ENCODE measurements at places on chromosomes 1 and 21.

GRCh38 chr1:27891196-27891889, 19.0 kb downstream of the THEMIS2 start:
- no peak for DNase-seq

- DNase-seq = no peak
These were observed 595 bp upstream of the ZNHIT6 start for GRCh38 chr1:85708829-85709227.

DNA sequence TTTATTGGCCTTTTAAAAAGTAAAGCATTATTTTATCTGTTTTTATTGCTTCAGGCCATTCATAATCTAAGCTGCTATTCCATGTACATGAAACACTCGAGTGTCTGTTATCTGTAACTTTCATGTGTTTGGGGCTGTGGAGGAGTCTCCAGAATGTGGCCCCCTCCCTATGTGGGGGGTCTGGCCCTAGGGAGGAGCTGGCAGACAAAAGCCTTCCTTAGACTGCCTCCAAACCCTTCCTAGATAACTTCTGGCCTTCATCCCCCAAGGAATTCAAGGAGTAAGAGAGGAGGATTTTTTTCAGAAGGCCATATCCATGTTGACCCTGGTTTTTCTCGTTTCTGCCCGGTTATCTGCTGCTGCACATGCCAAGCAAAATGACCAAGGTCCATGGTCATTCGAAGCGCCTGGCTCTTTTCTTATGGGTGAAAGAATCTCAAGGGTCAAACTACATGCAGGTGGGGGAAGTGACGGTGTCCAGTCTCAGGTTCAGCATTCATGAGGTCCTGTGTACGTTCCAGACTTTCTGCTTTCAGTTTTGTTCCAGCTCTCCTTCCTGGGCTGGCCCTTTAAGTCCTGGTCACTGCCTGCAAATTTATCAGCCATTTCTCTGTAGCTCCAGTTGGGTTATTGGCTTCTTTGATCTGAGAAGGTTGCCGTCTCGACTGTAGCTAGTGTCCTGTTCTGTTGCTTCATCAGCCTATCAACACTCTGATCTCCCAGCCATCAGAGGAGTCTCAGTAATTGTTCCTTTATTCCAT, 8.3 kb downstream of the TENT5C start:
- DNase-seq = peak; percentile 43

- DNase-seq = no peak
These were observed 720.2 kb downstream of the LTN1 start for GRCh38 chr21:28272272-28272992.

DNA sequence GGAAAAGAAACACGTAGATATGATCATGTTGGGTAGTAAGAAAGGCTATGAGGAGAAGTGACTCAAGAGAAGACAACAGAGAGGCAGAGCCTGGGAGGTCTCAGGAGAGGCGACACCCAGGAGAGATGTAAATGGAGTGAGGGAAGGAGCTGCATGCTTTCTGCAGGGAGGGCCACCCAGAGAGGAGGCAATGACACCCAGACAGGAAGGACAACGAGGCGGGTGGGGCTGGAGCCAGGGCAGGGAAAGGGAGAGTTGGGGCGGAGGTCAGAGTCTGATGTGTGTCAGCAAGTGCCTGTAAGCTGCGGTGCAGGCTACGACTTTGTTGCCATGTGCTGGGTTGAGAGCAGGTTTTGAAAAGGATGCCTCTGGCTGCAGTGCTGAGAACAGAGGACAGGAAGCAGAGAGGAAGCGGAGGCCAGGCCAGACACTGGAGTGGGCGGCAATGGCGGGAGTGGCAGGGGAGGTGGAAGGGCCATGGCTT, 31.3 kb downstream of the SLC1A7 start:
- no peak for DNase-seq

DNA sequence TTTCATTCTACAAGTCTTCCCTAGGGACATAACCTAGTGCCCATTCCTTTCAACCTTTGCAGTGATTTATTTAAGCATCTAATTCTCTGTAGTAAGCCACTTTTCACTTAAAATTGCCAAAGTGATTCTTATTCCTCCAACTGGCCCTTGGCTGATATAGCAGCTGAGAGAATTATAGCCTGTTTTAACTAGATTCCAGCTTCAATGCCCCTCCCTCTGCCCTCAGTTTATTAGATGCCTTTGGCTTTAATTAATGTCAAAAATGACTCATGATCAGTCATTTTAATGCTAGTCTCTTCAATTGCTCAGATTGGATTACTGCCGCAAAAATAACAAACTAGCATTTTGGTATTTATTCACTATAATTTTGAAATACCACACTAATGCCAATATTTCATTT, 145.4 kb upstream of the KCTD3 start:
- DNase-seq = no peak

DNA sequence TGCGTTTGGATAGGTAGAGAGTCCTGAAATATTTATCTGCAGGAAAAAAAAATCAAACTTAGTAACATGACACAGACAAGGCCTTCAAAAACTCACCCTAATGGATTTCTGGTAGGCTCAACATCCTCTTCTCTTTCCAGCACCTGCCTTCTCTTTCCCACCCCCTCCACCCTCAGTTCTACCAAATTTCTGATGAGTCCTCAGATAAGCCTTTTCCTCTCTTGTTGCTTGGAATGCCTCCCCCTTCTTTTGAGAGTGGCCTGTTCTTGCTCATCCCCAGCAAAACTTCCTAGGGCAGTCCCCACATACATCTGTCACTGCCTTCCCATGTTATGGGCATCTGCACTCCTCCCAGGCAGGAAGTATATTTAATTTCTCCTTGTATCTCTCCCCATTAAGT, 7.6 kb upstream of the LBR start:
- no peak for DNase-seq

- no peak for DNase-seq
These were observed 111.5 kb downstream of the ENAH start for GRCh38 chr1:225541383-225541782.

DNA sequence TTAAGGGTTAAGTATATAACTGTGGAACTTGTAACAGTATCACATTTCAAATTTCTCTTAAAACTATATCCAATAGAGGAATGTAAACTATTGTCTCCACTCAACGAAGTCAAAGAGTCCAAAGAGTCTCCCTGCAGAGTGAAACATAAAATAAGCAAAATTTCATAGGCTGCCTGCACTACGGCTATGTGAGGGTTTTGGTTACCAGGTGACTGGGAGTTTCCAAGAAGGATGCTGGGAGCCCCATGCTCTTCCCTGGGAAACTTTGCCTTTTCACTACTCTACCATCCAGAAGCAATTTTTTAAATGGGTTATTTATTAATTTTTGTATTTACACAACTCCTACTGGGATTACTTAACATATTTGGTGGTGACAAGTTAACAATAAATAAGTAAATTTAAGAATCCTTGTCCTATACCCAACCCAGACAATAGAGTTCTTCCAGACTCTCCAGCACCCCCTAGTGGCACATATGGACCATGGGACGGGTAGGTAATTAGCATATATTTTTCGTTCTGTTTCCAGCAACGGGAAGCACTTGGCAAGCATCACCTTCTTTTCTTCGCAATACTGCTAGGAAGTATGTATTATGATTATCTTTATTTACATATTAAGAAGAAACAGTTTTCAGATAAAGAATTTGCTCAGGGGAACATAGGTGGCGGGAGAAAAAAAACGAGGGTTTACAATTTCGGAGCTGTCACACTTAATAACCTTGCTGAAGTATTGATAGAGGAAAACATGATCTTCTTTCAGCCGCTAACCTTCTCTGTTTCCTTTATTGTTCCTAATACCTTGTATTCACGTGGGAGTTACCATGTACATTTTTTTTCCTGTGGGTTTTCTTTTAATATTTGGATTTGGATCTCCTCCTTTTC, 3.5 kb downstream of the FMO2 start:
- DNase-seq = peak; percentile 57

- no peak for DNase-seq
These were observed 63.6 kb downstream of the NIBAN1 start for GRCh38 chr1:184910691-184911091.

- DNase-seq = no peak
These were observed 1.3 kb upstream of the CHI3L1 start for GRCh38 chr1:203187689-203188264.

GRCh38 chr1:153395776-153396175, 4.9 kb upstream of the S100A8 start:
- DNase-seq = no peak

DNA sequence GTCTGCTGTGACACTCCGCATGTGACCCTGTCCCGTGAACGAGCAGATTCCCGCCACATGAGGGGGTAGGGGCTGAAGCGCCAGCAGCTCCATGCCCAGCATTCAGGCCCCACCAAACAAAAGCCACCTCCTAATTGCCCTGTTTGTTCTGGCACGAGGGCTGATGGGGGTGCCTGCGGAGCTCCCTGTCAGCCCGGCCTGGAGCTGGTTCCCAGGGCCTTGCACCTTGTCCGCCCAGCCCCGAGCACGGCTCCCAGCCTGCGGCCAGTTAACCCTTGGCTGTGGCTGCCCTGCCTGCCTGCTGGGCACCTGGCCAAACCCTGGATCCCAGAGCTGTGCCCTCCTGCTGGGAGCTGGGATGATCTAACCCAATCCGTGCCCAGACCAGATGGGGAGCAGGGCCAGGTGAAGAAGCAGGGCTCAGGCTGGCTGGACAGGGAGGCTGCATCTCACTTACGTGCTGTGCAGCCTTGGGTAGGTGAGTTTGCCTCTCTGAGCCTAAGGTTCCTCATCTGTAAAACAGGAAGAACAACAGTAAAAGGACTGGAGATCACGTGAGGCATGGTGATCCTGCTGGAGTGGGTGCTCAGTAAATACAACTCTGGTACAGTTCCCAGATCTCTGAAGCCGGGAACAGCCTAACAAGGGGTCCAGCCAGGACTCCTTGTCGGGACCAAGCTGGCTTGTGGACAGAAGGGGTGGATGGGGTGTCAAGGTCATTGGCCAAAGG, 110.9 kb upstream of the IFFO2 start:
- peak; percentile 94 for DNase-seq

GRCh38 chr1:242057745-242058115, 58.8 kb upstream of the MAP1LC3C start:
- DNase-seq = no peak

DNA sequence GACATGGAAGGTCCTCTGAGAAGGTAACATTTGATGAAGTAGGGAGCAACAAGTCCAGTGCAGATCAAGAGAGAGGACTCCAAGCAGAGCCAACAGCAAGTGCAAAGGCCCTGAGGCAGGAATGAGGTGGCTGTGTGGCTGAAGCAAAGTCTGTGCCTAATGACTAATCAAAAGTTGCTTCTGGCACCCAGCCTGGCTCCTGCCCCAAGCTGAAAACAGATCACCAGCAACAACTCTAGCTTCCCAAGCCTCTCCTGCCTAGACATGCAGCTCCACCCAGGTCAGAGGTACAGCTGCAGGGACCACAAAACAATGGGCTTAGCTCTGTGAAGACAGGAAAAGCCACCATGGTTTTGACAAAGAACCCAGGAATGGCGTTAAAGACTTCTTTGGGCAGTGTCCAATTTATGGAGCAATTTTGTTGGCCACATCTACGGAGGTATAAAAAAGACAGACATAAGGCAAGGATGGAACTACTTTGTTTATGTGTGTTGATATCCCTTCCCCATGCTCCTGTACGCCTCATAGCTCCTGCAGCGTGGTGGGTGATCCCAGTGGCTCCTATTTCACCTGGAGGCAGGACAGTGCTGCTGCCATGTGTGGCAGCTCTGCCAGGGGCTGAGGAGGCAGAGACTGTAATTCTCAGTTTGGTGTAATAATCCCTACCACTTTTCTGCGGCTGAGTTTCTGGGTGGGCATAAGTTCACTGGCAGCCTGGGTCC, 26.4 kb upstream of the IGSF3 start:
- no peak for DNase-seq

- no peak for DNase-seq
These were observed 13.4 kb upstream of the PRPF38B start for GRCh38 chr1:108678706-108679105.

GRCh38 chr1:3292051-3292722, 162.3 kb upstream of the ARHGEF16 start:
- DNase-seq = no peak

DNA sequence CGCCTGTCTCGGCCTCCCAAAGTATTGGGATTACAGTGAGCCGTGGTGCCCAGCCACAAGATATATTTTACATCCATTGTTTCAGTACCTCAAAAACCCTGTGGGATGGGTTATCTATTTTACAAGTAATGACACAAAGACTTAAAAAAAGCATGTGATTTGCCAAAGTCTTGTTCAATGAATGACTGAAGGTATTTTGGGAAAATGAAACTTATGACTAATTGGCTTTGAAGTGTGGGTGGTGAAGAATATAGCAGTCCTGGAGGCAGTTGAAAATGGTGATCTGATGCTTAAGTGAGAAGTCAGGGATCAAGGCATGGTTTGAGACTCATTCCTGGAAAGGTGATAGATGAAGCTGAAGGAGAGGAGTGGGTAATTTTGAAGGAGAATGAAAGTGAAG, 3.0 kb downstream of the SWT1 start:
- no peak for DNase-seq

GRCh38 chr1:229112832-229113548, 157.9 kb upstream of the RAB4A start:
- DNase-seq = no peak

All from left lobe of liver (tissue), 2 donors.